ENCODE measurements at places on chromosomes 6 and 20.

GRCh38 chr6:37784585-37784967 is 35.0 kb upstream of the ZFAND3 start:
- H3K36me3 ChIP-seq: no peaks in the 10 kb centered on the region
- H3K4me3 ChIP-seq: peak overlapping the region; percentile 73
- H3K27me3 ChIP-seq: peaks cover 37% of the 10 kb centered on the region
- H3K4me1 ChIP-seq: peaks cover 15% of the 10 kb centered on the region
- no peak overlapping the region for H3K27ac ChIP-seq

DNA sequence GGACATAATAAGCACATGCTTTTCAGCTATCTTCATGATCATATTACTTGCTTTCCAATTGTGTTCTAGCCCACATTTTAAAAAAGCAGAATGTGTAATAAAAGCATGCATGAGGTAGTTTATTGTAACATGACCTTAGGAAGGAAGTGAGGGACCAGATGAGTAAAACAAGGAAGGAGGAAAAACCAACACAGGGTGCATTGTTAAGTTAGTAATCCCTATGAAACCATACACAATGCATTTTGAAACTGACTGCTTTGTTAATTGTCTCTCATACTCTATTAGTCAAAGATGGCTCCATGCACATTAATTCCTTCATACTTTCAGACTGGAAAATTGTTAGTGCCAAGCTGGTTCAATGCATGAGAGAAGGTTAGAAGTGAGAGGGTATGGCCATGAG is 37.7 kb upstream of the CENPW start:
- no peak for DNase-seq
- peaks cover 11% of the 10 kb centered on the region for H3K4me1 ChIP-seq
- no peaks in the 10 kb centered on the region for H3K27me3 ChIP-seq
- H3K4me3 ChIP-seq: no peak overlapping the region
- no peaks in the 10 kb centered on the region for H3K36me3 ChIP-seq

- peaks cover 78% of the 10 kb centered on the region for H3K4me1 ChIP-seq
- H3K27ac ChIP-seq: peak overlapping the region; percentile 93
- H3K36me3 ChIP-seq: peaks cover 70% of the 10 kb centered on the region
- no peaks in the 10 kb centered on the region for H3K27me3 ChIP-seq
- no peak for DNase-seq
- H3K4me3 ChIP-seq: peak overlapping the region; percentile 51
These were observed 59.5 kb upstream of the ARMH2 start for GRCh38 chr6:24858177-24858653.

DNA sequence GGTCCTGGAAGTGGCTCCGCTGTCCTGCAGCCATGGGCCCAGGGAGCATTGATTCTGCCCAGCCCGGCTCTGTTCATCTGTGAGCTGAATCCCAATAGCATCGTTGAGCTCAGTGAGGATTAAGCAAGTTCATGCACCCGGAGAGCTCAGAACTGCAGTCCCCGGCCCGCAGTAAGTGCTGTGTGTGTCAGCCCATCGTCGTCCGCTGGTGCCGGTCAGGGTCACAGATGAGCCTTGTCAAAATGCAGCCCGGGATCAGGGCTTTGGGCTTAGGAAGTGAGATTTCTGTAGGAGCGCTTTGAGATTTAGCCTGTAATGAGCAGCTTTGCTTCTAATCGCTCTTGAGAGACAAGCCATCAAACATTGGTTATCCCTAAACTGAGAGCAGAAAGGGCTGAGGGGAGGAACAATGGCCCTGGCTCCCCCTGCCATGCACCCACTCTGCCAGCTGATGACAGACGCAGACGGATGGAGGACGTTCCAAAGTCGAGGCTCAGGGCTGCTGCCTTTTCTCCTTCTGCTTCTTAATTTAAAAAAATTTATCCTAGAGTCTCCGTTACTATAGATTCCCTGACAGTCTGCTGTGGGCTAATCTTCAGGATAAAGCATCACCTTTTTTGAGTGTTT is 25.6 kb upstream of the SULF2 start:
- no peaks in the 10 kb centered on the region for H3K36me3 ChIP-seq
- H3K4me3 ChIP-seq: no peak overlapping the region
- H3K27ac ChIP-seq: no peak overlapping the region
- H3K4me1 ChIP-seq: no peaks in the 10 kb centered on the region
- H3K27me3 ChIP-seq: peaks cover 46% of the 10 kb centered on the region
- no peak for DNase-seq

All from activated T-cell treated with anti-CD3 and anti-CD28 coated beads, Interleukin-2, amount 50 U/mL, for 24 hours (primary cell).